ENCODE measurements at places on chromosomes 13 and 19.

- no peak for DNase-seq
Measured at GRCh38 chr19:2523630-2524311, 47.8 kb downstream of the GADD45B start.

GRCh38 chr19:3511506-3512251 is 5.6 kb downstream of the FZR1 start:
- DNase-seq = no peak

GRCh38 chr19:16203256-16204004 is 5.7 kb downstream of the AP1M1 start:
- DNase-seq = no peak

GRCh38 chr19:14413693-14414181 is 5.4 kb downstream of the DDX39A start:
- DNase-seq = no peak

- peak; percentile 25 for DNase-seq
Measured at GRCh38 chr13:95480791-95481780, 71.4 kb upstream of the CLDN10 start.

GRCh38 chr13:78631077-78631476 is 27.7 kb upstream of the POU4F1 start:
- DNase-seq = no peak

GRCh38 chr13:84263354-84264069 is 381.2 kb upstream of the SLITRK1 start:
- DNase-seq = no peak

- DNase-seq = no peak
Measured at GRCh38 chr19:57587529-57587928, 3.6 kb downstream of the ZIK1 start.

DNA sequence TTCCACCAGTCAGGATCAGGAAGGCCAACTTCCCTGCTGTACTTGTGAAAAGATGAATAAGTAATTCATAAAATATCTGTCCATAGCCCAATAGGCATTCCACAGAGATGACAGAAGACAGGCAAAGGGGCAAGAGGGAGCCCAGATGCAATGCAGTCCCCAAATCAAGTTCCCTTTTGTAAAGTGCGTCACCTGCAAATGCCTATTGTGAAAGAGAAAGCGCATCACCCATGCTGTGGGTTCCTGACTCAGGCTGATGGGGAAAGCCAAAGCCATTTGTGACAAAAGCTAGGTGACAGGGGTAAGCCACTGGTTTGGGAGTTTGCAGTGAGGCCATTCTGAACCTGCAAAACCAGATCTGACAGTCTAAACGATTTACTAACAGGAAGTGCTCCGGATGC is 157.5 kb upstream of the ZNF536 start:
- DNase-seq = no peak

DNA sequence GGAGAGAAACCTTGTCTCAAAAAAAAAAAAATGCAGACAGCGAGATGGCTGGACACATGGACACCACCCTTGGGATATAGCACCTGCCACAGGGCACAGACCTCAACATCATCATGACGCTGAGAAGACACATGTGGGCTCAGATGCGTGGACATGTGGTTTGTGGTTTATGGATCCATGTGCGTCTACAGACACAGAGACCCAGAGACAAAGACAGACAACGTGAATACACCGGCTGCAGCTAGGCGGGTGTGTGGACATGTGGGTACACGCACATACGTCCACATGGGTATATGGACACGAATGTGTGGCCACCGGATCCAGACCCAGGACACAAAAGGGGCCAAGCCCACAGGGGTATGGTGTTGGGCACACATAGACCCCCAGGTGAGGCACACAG is 1.3 kb downstream of the TNFSF14 start:
- DNase-seq = no peak

- no peak for DNase-seq
Measured at GRCh38 chr13:43426355-43426754, 360.4 kb downstream of the ENOX1 start.

- DNase-seq = peak; percentile 91
Measured at GRCh38 chr19:53908106-53908934, 758 bp upstream of the CACNG7 start.

DNA sequence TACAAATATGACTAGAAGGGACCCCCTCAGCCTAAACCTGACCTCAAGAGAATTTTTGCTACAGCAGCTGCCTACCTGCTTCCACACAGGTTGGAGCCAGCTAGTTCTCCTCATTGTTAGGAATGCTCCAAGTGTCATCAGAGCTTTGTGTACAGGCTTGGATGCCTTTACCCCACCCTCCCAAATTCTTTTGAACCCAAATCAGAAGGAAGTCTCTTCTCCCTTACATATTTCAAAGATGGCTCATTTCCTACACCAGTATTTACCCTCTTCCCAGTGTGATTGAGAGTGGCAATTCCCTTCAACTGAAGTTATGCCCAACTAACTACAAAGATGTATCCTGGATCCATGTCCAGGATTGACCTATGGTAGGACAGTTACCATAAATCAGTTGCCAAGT is 323.2 kb downstream of the OXGR1 start:
- DNase-seq = no peak

DNA sequence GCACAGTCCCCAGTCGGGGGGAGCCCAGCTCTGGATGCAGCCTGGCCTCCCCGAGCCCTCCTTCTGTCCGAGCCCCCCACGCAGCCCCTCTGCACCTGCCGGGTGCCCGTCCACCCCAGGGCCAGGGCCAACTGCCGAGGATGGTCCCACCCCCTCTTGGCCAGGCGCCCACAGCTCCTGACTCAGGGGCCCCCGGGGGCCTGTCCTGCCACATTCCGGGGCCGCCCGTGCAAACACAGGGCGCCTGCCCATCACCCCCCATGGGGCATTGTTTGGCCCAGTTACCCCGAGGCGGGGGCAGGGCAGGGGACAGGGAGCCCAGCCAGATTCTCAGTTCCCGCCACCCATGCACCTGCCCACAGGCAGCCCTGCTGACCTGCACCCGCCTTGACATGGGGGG is 5.3 kb upstream of the TCF3 start:
- DNase-seq = no peak

GRCh38 chr19:17327654-17328516 is 6.8 kb downstream of the ANO8 start:
- DNase-seq = no peak

- no peak for DNase-seq
Measured at GRCh38 chr13:113664751-113665596, 2.0 kb upstream of the GRK1 start.

GRCh38 chr19:39471756-39472536 is 8.7 kb upstream of the TIMM50 start:
- no peak for DNase-seq

DNA sequence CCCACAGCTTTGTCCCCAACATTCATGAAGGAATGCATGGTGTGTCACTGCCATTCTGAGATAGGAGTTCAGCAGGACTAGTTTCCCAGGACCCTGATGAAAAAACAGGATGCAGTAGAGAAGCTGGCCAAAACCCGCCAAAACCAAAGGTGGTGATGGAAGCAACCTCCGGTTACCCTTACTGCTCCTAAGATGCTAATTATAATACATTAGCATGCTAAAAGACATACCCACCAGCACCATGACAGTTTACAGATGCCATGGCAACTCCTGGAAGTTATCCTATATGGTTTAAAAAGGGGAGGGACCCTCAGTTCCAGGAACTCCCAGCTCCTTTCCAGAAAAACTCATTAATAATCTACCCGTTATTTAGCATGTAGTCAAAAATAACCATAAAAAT is 59.9 kb upstream of the KCTD15 start:
- no peak for DNase-seq

- DNase-seq = no peak
Measured at GRCh38 chr13:114115191-114115671, 17.2 kb downstream of the RASA3 start.

- no peak for DNase-seq
Measured at GRCh38 chr19:33812388-33813330, 16.0 kb downstream of the KCTD15 start.

DNA sequence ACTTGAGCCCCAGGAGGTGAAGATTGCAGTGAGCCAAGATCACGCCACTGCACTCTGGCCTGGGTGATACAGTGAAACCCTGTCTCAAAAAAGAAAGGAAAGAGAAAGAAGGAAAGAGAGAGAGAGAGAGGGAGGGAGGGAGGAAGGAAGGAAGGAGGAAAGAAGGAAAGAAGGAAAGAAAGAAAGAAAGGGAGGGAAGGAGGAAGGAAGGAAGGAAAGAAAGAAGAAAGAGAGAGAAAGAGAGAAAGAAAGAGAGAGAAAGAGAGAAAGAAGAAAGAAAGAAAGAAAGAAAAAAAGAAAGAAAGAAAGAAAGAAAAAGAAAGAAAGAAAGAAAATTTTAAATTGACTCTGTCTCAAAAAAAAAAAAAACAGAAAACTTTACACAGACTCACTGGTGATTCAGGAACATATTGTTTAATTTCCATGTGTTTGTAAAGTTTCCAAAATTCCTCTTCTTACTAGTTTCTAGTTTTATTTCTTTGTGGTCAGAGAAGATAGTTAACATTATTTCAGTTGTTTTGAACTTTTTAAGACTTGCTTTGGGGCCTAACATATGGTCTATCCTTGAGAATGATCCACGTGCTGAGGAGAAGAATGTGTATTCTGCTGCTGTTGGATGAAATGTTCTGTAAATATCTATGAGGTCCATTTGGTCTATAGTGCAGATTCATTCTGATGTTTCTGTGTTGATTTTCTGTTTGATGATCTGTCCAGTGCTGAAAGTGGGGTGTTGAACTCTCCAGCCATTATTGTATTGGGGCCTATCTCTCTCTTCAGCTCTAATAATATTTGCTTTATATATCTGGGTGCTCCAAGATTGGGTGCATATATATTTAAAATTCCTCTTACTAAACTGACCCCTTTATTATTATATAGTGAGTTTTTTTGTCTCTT is 204.4 kb upstream of the SERP2 start:
- DNase-seq = no peak

DNA sequence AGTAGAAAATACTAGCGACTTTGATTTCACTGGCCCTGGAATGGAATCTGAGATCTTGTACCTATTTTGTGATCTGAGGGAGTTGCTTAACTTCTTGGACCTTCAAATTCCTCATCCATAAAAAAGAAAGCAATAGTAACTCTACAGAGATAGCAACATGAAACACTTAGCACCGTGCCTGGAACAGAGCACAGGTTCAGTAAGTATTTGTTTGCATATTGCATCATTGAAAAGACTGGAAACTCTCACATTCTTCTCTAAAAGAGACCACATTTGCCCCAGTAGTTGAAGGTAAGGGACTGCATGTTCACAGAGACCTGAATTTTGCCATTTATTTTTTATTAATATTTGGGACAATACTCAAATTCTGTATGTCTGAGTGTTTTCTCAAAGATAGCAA is 358.1 kb downstream of the COG6 start:
- no peak for DNase-seq

GRCh38 chr19:54387991-54388801 is 23.5 kb upstream of the LAIR1 start:
- no peak for DNase-seq

GRCh38 chr13:46951516-46951915 is 54.7 kb upstream of the HTR2A start:
- DNase-seq = no peak

- no peak for DNase-seq
Measured at GRCh38 chr19:778910-779653, 18.2 kb upstream of the PTBP1 start.

DNA sequence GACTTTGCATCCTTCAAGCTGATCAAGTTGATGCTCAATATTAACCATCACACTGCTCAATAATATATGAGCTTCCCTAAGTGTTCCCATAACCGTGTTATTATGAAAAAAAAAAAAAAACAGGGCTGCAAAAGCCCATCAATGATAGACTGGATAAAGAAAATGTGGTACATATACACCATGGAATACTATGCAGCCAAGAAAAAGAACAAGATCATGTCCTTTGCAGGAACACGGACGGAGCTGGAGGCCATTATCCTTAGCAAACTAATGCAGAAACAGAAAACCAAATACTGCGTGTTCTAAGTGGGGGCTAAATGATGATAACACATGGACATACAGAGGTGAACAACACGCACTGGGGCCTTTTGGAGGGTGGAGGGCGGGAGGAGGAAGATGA is 58.3 kb downstream of the CACNA1A start:
- DNase-seq = no peak

- DNase-seq = no peak
Measured at GRCh38 chr19:17086834-17087233, 11.3 kb downstream of the MYO9B start.

- DNase-seq = no peak
Measured at GRCh38 chr19:49950590-49950948, 10.4 kb downstream of the SIGLEC11 start.

DNA sequence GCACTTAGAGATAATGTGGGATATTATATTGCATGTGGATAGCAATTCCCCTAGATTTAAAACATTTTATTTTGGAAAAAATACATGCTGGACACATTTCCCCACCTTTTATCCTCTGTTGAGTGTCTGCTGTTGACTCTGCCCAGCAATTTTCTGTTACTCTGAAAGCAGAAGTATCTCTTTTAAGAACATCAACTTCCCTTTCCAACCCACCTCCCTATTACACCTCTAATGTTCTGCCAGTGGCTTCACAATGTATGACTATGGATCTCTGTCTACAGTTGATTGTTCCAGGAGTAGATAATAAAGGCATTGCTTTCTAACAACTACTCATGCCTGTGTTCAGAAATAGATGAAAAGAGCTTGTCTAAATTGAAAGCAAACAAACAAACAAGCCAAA is 754.8 kb upstream of the SLITRK6 start:
- no peak for DNase-seq

DNA sequence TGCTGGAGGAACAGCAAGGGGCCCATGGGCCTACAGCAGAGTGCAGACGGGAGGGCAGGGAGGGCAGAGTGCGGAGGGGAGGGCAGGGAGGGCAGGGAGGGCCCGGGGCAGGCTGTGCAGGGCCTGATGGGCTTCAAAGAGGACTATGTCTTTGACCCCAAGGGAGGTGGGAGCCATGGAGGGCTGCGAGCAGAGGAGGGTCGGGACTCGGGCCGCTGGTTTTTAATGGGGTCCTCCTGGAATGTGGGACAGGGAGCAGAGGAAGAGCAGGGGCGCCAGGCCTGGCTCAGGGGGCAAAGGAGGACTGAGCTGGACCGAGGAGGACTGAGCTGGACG is 3.6 kb downstream of the PIP5K1C start:
- DNase-seq = no peak

GRCh38 chr13:19150226-19150625 is 31.4 kb downstream of the TUBA3C start:
- no peak for DNase-seq

GRCh38 chr19:9808855-9809824 is 9.7 kb downstream of the FBXL12 start:
- DNase-seq = no peak

DNA sequence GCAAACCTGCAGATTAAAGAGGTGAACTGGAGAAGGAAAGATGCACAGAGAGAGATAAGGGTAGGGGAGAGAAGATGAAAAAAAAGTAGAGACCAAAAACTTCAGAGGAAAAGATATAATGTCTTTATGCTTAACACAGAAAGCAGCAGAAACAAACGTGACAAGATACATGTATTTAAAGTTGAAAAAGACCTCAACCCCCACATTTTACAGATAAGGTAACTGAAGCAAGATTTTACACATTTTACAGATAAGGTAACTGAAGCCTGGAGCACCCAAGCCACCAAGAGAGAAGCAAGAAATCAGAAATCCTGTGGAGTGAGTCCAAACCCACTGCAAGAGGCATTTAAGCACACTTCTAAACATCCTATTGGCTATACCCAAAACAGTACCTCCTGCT is 185.3 kb downstream of the TBC1D4 start:
- DNase-seq = no peak

GRCh38 chr19:7132054-7132453 is 62.6 kb downstream of the ZNF557 start:
- DNase-seq = no peak

GRCh38 chr19:50309396-50310125 is 19.6 kb downstream of the KCNC3 start:
- DNase-seq = no peak

- peak; percentile 36 for DNase-seq
Measured at GRCh38 chr13:61415058-61415721, 459 bp downstream of the PCDH20 start.

- no peak for DNase-seq
Measured at GRCh38 chr19:46198756-46199155, 30.8 kb upstream of the IGFL1 start.
